ENCODE measurements at places on chromosomes 11 and 22.

GRCh38 chr11:19530505-19530904, 182.1 kb upstream of the NAV2 start:
- no peak for DNase-seq

GRCh38 chr11:46513934-46514342, 79.9 kb downstream of the AMBRA1 start:
- DNase-seq = no peak

DNA sequence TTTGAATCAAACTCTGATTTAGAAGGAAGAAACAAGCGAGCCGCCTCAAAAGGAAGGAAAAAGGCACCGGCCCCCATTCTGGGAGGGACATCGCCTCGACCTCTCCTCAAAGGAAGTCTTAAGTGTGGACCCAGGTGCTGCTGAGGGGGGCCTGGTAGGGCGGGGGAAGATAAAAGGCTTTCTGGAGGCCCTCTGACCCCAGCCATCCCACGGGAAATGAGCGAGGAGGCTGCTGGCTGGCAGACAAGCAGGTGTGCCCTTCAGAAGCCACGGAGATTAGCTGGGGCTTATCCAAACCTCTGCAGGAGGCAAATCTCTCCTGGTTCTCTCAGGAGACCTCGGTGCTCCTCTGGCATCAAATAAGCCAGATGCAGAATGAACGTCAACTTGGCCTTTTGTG, 171.4 kb upstream of the BLID start:
- DNase-seq = no peak

GRCh38 chr22:42544686-42545085, 9.1 kb upstream of the SERHL2 start:
- DNase-seq = no peak

DNA sequence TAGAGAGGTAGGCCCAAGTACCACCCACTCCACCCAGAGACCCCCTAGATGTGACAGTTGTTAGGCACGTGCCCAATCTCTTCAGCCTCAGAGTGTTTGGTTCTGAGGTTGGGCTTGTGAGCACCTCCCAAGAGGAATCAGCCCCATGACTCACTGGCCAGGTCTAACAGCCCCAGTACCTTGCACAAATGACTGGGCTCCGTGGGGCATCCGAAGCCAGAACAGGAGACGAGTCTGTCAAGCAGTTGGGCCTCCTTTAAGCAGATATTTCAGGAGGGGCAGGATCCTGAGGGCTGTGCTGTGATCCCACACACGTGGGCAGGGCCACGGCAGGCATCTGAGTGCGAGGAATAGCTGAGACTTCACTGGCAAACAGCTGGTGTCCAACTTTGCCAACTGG, 29.1 kb upstream of the FGF19 start:
- DNase-seq = no peak

- no peak for DNase-seq
Observed at GRCh38 chr11:69283446-69283845, 10.5 kb upstream of the MYEOV start.

GRCh38 chr11:121129362-121130340, 28.6 kb downstream of the TECTA start:
- no peak for DNase-seq

GRCh38 chr11:59204746-59205145, 8.0 kb downstream of the MPEG1 start:
- no peak for DNase-seq

DNA sequence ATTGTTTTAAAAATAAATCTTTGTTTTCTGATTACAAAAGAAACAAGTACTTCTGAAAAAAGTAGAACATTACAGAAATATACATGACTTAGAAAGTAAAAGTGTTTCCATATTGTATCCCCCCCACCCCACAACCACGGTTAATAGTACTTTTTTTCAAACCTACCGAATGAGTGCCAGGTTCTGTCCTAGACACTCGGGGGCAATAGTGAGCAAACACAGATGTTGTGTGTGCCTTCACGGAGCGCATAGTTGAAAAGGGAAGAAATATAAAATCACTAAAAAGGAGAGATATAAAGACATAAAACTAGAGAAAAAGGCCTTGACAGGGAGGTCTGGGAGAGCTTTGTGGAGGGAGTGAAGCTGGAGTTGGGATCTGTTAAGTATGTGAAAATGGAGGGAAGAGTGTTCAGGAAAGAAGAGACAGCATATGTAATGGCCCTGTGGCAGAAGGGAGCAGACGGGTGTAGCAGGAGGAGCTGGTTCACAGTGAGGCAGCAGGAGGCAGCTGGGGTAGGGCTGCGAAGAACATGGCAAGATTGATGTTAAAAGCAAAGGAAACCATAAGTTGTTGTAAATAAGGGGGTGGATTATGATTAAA, 42.1 kb upstream of the ALX4 start:
- DNase-seq = no peak

GRCh38 chr11:99370549-99371216, 349.9 kb downstream of the CNTN5 start:
- DNase-seq = no peak

DNA sequence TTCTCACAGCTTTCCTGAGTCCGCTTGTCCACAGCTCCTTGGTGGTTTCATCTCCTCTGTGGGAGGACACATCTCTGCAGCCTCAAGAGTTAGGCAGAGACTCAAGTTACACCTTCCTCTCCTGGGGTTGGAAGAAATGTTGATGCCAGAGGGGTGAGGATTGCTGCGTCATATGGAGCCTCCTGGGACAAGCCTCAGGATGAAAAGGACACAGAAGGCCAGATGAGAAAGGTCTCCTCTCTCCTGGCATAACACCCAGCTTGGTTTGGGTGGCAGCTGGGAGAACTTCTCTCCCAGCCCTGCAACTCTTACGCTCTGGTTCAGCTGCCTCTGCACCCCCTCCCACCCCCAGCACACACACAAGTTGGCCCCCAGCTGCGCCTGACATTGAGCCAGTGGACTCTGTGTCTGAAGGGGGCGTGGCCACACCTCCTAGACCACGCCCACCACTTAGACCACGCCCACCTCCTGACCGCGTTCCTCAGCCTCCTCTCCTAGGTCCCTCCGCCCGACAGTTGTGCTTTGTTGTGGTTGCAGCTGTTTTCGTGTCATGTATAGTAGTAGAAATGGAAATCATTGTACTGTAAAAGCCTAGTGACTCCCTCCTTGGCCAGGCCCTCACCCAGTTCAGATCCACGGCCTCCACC, 11.7 kb downstream of the RASD2 start:
- DNase-seq = peak; percentile 37

DNA sequence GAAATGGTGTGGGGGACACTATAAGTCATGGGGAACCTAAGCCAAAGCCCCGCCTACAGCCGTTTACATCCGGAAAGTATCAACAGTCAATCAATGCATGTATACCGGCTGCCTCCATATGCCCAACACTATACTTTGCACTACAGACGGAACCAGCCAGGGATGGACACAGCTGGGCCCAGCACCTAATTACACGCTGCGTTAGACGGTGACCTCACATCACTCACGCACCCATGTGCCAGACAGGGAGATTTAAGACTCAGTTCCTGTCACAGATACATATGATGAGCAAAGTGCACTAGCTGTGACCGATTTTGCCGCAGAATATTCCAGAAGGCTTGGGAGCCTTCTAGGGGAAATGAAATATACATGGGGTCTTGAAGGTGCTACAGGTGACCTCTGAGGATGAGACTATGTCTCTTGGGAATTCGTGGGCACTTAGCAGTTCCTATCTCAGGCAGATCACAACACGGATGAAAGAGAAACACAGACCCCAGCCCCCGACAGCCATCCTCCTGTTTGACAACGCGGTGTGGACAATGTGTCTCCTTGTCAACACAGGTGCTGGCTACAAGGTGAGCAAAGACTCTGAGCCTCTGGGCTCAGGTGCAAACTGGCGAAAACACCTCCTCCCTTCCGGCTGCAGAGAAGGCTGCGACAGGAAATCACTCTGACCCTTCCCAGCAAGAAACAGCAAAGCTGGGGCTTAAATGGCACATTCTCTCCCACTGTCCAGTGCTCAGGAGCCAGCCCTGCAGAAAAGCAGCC, 8.0 kb downstream of the AHNAK start:
- DNase-seq = no peak

DNA sequence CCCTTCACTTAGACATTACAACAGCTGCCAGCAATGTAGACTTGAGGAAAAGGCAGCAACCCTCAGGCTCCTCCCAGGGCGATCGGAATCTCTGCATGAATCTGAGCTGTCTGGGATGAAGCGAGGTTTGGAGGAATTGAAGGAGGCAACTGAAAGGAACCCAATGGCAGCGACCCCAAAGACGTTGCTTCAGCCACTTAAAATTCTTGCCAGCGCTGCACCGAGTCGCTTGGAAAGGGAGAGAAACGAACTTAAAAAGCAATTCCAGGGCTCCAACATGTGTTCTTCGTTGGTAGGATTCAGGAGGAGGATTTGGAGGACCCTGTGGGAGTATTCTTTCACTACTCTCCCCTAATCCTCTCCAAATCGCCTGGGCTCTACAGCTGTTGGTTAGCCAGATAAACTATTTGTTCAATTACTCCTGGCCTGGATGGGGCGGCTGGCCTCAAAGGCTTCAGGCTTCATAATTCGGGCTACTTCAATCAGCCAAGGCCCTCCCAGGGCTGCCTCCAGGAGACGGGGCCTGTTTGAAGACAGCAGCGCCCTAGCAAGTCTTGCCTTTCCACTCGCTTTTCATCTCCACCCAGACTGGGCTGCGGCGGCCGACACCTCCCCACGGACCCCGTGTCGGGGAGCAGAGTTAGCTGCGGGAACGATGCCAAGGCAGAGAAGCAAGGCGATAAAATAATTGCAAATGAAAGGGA, 72.4 kb upstream of the TMEM45B start:
- no peak for DNase-seq

DNA sequence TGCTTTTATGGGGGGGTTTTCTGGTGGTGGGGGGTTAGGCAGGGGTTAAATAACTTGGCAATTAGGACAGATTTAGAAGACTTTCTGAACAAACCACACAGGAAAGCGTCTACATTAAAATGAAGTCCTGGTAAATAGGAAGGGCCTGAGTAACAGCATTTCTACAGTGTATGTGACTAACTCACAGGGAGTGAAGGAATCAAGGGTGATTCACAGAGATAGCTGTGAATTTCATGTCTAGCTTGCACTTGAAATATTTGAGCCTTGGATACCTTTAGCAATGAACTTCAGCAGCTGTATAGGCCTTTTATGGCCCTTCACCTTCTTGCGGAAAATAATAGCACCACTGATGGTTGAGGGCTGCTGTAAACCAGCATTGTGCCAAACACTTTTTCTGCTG, 26.1 kb upstream of the LDHA start:
- no peak for DNase-seq

DNA sequence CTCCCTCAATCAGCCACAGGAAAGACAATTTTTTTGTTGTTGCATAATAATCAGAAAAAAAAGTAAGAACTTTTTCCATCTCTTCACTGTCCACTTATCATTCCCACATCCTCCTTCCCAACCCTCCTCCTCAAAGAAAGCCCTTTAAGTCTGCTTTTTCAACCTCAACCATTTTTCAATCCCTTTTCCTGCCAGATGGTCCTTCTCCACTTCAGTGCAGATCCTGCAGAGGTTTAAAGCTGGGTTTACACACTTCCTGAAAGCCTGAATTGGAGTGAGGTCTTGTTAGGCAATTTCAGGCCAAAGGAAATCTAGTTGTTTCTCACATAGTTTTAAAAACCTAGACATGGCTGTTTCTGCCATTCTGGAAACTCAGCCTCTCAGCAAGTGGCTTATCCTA, 78.3 kb downstream of the RPL27A start:
- DNase-seq = no peak

GRCh38 chr11:68974421-68975194, 6.2 kb downstream of the MRGPRD start:
- DNase-seq = no peak

DNA sequence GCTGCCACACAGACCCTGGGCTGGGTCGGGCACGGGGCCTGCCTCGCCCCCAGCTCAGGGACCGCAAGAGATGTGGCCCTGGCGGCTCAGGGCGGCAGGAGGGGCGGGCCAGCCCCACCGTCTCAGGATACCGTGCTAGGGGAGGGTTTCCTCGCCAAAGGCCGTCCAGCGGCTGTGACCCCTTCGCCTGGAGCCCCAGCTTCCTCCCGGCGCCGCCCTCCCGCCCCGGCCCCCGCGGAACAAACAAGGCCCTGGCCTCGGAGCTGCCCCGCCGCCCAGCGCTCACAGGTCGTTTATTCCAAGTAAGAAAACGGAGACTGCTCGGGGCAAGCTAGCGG, 543 bp upstream of the AP2A2 start:
- no peak for DNase-seq

- DNase-seq = no peak
Observed at GRCh38 chr11:107271425-107271824, 186.2 kb downstream of the CWF19L2 start.

- no peak for DNase-seq
Observed at GRCh38 chr11:11149671-11150459, 203.2 kb downstream of the CSNK2A3 start.

- DNase-seq = no peak
Observed at GRCh38 chr11:44096360-44097185, 1.1 kb downstream of the EXT2 start.

DNA sequence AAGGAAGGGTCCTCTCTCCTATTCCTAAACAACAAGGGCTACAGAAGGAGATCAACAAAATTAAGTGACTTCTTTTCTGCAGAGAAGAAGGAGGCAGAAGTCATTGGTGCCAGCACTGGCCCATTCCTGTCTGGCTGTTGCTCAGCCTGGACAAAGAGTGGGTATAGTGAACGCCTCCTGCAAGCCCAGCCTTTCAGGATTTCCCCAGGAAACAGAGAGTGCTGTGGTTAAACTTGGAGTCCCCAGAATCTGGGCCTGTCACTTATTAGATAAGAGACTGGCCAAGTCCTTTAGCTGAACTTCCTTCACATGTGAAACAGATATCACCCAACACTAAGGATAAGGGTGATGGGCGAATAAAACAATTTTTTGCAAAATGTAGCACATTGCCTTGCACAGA, 10.9 kb downstream of the TST start:
- no peak for DNase-seq

GRCh38 chr11:65436412-65437032, 13.9 kb downstream of the NEAT1 start:
- DNase-seq = no peak

DNA sequence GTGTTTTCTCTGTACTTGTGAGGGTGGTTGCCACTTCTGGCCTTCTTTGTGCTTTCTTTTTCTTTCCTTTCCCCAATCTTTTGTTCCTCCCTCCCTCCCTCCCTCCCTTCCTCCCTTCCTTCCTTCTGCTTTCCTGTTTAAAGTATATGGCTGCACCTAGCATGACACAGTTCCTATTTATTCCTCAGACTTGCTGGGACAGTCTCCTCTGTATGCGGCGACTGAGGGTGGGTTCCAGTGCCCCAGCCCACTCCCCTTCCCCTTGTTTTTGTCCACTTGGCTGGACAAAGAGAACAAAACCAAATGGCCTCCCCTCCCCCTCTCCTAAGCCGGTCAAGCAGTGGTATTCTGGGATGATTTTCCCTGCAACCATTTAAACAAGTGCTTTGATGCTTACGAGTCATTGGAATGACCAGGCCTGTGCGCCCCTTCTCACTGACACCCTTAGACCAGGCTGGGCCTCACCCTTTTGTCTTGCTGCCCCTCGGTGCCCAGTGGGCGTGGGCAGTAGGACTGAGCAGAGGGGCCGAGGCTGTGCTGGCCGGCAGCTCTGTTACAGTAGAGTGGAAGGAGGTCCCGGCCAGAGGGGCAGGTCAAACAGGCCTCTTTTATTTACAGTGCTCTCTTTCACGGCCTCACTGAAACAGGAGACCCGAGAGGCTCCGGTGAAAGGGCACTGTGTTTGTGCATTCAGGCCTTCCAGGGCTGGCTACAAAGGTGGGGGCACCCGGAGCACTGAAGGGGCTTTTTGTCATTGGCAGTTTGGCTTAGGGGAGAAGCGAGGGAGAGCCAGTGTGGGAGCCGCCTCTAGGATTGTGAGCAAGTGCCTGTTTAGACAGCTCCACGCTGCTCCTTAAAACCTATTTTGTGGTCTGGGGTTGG, 32.2 kb downstream of the ZBTB16 start:
- no peak for DNase-seq

GRCh38 chr11:2168286-2169004, 3.2 kb downstream of the TH start:
- DNase-seq = no peak

Measured in stimulated activated CD8-positive, alpha-beta memory T cell treated with anti-CD3 and anti-CD28 coated beads, Interleukin-4, amount 100 ng/mL, for 4 hours (primary cell).